ENCODE measurements at places on chromosomes 5 and 9. TPM values are rescaled to one million over a fixed set of nuclear protein-coding genes. Genes with fewer than 3 reads are reported as not detected.

PCBD2 gene
- 5.6 TPM for total RNA-seq

SRD5A1 gene
- total RNA-seq, result 9.5 TPM

SLC6A3 gene
- not detected for total RNA-seq

PHF24 gene
- total RNA-seq, result 0.30 TPM

FGD3 gene
- total RNA-seq, result not detected

RPS23 gene
- total RNA-seq, result 1,641 TPM

GLRA1 gene
- not detected for total RNA-seq

MACIR gene
- 8.0 TPM for total RNA-seq

TMEM252 gene
- total RNA-seq, result not detected

CCDC192 gene
- total RNA-seq, result not detected

CAVIN4 gene
- 2.4 TPM for total RNA-seq

NKD2 gene
- not detected for total RNA-seq

FANCG gene
- total RNA-seq, result 6.8 TPM

SPATA31D4 gene
- total RNA-seq, result not detected

PFN3 gene
- total RNA-seq, result not detected

HINT1 gene
- total RNA-seq, result 134 TPM

SV2C gene
- not detected for total RNA-seq

NFIL3 gene
- 17.0 TPM for total RNA-seq

BASP1 gene
- total RNA-seq, result 170 TPM

IL7R gene
- total RNA-seq, result 3.6 TPM

DND1 gene
- 0.30 TPM for total RNA-seq

SPATA31C1 gene
- total RNA-seq, result not detected

NEUROG1 gene
- not detected for total RNA-seq

ADAMTS13 gene
- total RNA-seq, result 2.8 TPM

LIX1 gene
- total RNA-seq, result 0.89 TPM

NMRK1 gene
- 20.2 TPM for total RNA-seq

PCDHGA11 gene
- 19.4 TPM for total RNA-seq

ZNF300 gene
- 7.4 TPM for total RNA-seq

ORM2 gene
- total RNA-seq, result not detected

NME5 gene
- total RNA-seq, result 2.0 TPM

CCDC171 gene
- total RNA-seq, result 2.4 TPM

CDK9 gene
- total RNA-seq, result 43.1 TPM

GPSM1 gene
- 38.6 TPM for total RNA-seq

SLC34A3 gene
- total RNA-seq, result not detected

LCN2 gene
- total RNA-seq, result not detected

ST6GALNAC4 gene
- total RNA-seq, result 59.5 TPM
